DMS153 (cell line): ENCODE measurements at places on chromosomes 4 and X.
A peak's percentile ranks its signal among the peaks of the same experiment; 100 is the strongest.

DNA sequence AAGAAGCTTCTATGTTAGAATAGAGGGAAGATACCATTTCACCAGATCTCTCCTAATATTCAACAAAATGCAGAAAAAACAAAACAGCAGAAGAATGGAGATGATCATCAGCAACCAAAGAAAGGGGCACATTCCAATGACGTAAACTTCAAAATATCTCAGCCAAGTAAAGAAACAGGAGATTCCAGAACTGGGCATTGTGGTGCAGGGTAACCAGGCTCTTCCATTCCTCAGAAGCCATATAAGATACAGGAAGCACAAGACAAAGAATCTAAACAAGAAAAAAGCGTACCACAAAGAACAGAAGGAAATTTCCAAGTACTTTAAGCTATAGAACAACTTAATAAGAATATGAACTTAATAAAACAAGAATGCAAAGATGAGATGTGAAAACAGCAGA lies 6.9 kb upstream of the ARMCX4 start:
- DNase-seq = no peak

- DNase-seq = no peak
These were observed 494.5 kb downstream of the BCOR start for GRCh38 chrX:39603230-39603629.

- DNase-seq = no peak
These were observed 218.5 kb downstream of the PRR32 start for GRCh38 chrX:127038065-127038464.

DNA sequence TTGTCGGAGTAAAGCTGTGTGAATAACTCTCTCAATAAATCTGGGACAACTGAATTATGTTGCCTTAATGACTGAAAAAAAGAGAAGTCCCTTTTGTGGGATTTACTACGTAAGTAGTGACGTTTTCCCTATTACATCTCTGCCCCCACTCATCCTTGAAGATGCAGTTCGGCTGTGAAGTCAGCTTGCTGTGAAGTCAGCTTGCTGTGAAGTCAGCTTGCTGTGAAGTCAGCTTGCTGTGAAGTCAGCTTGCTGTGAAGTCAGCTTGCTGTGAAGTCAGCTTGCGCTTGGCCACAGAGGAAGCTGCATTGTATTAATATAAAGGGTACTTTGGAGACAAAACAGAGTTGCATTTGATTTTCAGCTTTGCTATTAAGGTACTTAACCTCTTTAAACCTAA lies 8.0 kb upstream of the VAMP7 start:
- no peak for DNase-seq

DNA sequence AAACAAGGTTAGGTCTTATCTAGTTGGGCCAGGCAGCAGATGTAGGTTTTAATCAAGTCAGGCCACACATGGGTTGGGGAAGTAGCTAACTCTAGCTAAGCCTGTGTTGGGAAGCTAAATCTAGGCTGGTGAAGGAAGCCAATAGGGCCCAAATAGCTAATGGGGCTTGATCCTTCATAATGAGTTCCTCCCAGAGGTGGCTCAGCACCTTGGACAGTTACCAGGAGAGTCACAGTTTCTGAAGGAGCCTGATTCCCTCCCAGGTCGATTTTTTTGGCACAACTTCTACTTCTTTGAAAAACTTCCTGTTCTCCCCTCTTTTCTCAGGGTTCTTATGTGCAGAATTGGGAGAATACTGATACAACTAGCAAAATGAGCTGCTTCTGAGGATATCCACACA lies 242.5 kb upstream of the PRPS2 start:
- DNase-seq = no peak

- no peak for DNase-seq
These were observed 37.4 kb downstream of the NFXL1 start for GRCh38 chr4:47876784-47877546.

GRCh38 chr4:6012200-6012599 lies 6.0 kb downstream of the C4orf50 start:
- no peak for DNase-seq

DNA sequence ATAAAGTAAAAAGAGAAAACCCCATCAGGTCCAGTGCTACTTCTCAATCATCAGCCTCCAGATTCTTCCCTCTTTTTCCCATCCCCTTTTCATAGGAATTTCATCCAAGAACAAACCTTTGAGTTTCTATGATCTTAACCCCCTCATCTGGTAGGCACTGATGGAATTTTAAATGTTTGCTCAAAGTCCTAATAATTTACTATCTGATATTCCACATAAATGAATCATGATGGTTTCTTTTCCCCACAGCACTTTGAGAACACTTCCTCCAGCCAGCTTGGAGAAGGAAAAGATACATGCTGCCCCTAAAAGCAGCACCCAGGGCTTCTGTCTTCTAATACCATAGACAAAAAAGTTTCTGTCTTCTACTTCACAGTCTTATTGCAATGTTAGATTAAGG lies 19.4 kb upstream of the KLHL8 start:
- DNase-seq = no peak

GRCh38 chr4:16580514-16580913 lies 317.9 kb downstream of the LDB2 start:
- DNase-seq = no peak

GRCh38 chrX:29746326-29746725 lies 469.0 kb upstream of the MAGEB2 start:
- no peak for DNase-seq

- no peak for DNase-seq
These were observed at the start of gene IL2RG for GRCh38 chrX:71111141-71111843. IL2RG (minus strand) TSS chrX:71111577; CDS start chrX:71111539, 38 bp downstream.

DNA sequence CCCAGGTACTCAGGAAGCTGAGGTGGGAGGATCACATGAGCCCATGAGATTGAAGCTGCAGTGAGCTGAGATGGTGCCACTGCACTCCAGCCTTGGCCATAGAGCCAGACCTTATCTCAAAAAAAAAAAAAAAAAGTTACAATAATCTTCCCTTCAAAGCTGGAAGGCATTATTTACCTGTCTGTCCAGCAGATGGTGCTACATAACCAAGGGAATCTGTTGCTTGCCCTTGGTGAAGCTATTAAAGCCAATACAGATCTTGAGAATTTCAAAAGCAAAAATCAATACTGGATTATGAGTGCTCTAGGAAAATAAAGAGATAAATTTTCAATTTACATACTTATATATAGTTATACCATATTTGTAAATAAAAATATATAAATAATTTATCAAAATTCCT lies 25.9 kb downstream of the PKD2 start:
- peak; percentile 17 for DNase-seq

- no peak for DNase-seq
These were observed 108.7 kb upstream of the PAK3 start for GRCh38 chrX:110987292-110987691.
